ENCODE measurements at places on chromosomes 13 and 19. TPM values are rescaled to one million over a fixed set of nuclear protein-coding genes. Genes with fewer than 3 reads are reported as not detected.

GRCh38 chr19:42048992-42049391 lies 21.0 kb downstream of the GRIK5 start:
- H3K27ac ChIP-seq = no peak overlapping the region
- H3K36me3 ChIP-seq = no peaks in the 10 kb centered on the region
- H3K4me3 ChIP-seq = no peak overlapping the region
- DNase-seq = no peak
- H3K4me1 ChIP-seq = peaks cover 14% of the 10 kb centered on the region

- H3K4me1 ChIP-seq = no peaks in the 10 kb centered on the region
- no peak for DNase-seq
- no peak overlapping the region for H3K4me3 ChIP-seq
- H3K27me3 ChIP-seq = no peaks in the 10 kb centered on the region
- no peaks in the 10 kb centered on the region for H3K36me3 ChIP-seq
Observed at GRCh38 chr13:49878682-49879081, 57.5 kb downstream of the SPRYD7 start.

- no peaks in the 10 kb centered on the region for H3K27me3 ChIP-seq
- H3K27ac ChIP-seq = peak overlapping the region; percentile 50
- H3K4me1 ChIP-seq = peaks cover 36% of the 10 kb centered on the region
- DNase-seq = no peak
Observed at GRCh38 chr19:15371786-15372380, 7.7 kb downstream of the AKAP8 start.

- no peak overlapping the region for H3K27ac ChIP-seq
- H3K27me3 ChIP-seq = no peaks in the 10 kb centered on the region
- DNase-seq = no peak
- H3K4me1 ChIP-seq = no peaks in the 10 kb centered on the region
- no peaks in the 10 kb centered on the region for H3K36me3 ChIP-seq
Observed at GRCh38 chr19:32540621-32541020, 40.4 kb upstream of the PDCD5 start.

GRCh38 chr13:32737679-32738078 lies 151.4 kb downstream of the PDS5B start:
- H3K36me3 ChIP-seq = no peaks in the 10 kb centered on the region
- no peak for DNase-seq
- no peaks in the 10 kb centered on the region for H3K27me3 ChIP-seq
- peak overlapping the region; percentile 32 for H3K4me3 ChIP-seq

Gene ANGPTL8
- not detected for total RNA-seq

DNA sequence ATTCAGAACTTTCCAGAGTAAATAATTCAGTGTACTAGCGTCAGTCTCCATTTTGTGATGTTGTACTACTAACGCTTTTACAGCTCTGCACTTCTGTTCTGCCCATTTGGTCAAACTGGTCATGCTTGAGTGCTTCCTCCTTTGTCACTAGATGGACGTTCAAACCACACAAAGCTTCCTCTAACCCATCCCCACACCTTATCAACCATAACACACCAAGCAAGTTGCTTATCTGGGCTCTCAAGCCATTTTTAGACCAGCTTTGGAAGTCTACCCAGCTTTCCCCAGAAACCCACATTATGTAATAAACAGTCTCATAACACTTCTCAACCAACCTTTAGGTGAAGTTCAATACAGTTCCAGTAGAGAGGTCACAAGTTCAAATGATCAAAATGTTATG lies 2.3 kb upstream of the ZNF347 start:
- no peaks in the 10 kb centered on the region for H3K36me3 ChIP-seq
- H3K4me1 ChIP-seq = peaks cover 17% of the 10 kb centered on the region
- no peak overlapping the region for H3K4me3 ChIP-seq
- no peaks in the 10 kb centered on the region for H3K27me3 ChIP-seq
- H3K27ac ChIP-seq = no peak overlapping the region

Gene ERICH4
- not detected for total RNA-seq

DNA sequence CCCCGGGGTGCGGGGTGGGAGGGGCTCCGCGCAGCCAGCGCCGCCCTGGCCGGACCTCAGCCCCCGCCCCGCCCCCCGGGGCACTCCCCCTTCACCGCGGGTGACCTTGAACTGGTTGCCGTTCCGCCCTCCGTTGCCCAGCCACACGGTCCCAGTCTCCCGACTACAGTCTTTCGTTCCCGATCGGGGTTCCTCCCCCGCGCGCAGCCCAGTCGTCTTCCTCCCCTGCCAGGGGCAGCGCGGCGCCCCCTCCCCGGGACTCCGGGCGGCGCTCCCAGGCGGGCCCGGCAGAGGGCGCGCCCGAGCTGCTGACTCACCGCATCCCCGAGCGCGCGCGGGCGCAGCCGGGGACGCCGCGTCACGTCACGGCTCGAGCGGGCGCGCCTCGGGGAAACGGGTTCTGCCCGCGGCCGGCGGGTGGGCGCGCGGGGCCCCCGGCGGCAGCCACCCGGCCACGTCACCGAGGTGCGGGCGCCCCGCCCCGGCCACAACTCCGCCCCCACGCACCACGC lies 459 bp downstream of the MIDN start:
- no peaks in the 10 kb centered on the region for H3K27me3 ChIP-seq
- H3K27ac ChIP-seq = peak overlapping the region; percentile 95

Gene URAD
- total RNA-seq = not detected

GRCh38 chr19:6682607-6683128 lies 12.7 kb upstream of the TNFSF14 start:
- H3K27me3 ChIP-seq = no peaks in the 10 kb centered on the region
- no peak overlapping the region for H3K4me3 ChIP-seq
- no peak for DNase-seq
- H3K4me1 ChIP-seq = no peaks in the 10 kb centered on the region
- H3K27ac ChIP-seq = no peak overlapping the region

Gene SIGLECL1
- total RNA-seq = not detected

DNA sequence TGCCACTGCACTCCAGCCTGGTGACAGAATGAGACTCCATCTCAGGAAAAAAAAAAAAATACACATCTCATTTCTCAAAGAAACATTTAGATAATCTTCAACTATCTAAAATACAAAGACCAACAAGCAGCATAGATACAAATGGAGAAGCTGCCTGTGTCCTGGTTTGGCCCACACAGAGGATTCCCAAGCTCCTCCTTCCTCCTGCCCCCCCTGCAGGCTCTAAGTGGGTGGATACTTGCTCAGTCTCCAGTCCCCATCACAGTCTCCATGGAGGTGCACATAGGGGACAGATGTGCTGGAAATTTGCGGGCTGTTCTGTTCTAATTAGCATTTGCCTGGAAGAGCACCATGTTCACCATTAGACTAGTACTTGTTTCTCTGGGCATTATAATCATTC lies 59.9 kb downstream of the ABCC4 start:
- no peak overlapping the region for H3K27ac ChIP-seq
- H3K4me1 ChIP-seq = no peaks in the 10 kb centered on the region
- H3K36me3 ChIP-seq = no peaks in the 10 kb centered on the region
- H3K27me3 ChIP-seq = no peaks in the 10 kb centered on the region

DNA sequence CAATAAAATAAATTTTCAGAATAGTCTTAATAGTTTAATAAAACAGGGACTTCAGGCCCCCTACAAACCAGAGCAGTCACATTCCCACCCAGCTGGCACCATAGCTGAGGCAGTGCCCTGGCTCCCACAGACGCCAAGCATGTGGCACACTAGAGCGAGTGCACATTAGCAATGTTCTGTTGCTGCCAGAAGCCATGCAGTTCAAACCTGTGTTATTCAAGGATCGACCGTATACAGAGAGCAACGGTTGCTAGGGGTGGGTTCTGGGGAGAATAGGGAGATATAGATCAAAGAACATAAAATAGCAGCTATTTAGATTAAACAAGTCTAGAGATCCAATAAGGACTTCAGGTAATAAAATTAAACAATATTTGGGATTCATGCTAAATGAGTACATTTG lies 419.3 kb upstream of the KLHL1 start:
- no peak overlapping the region for H3K27ac ChIP-seq
- H3K36me3 ChIP-seq = no peaks in the 10 kb centered on the region

DNA sequence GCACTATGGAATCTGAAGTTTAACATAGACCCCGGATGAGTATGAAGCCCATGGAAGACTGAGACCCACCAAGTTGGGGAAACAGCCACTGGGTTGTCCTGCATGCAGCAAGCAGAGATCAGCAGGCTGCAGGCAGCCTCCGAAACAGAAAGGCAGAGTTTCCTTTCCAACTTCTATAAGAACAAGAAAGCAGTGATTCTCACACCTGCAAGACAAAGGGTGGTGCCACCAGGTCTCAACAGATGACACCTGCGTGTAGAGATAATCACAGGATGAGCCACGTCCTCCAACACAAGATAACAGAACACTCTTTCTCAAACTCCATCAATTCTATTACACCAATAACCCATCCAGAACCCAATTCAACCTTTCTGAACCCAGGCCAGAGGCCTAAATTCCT lies 457.9 kb downstream of the FOXO1 start:
- H3K27ac ChIP-seq = no peak overlapping the region
- H3K4me3 ChIP-seq = no peak overlapping the region
- H3K4me1 ChIP-seq = peaks cover 10% of the 10 kb centered on the region
- no peaks in the 10 kb centered on the region for H3K36me3 ChIP-seq
- H3K27me3 ChIP-seq = no peaks in the 10 kb centered on the region

Gene FSD1
- total RNA-seq = not detected
